ENCODE measurements at places on chromosomes 7 and 10.

GRCh38 chr7:7736671-7737070 lies 18.3 kb upstream of the RPA3 start:
- DNase-seq: no peak

GRCh38 chr7:152459724-152460251 lies 24.0 kb upstream of the KMT2C start:
- peak; percentile 52 for DNase-seq

- no peak for DNase-seq
Measured at GRCh38 chr7:78055599-78055998, 257.0 kb downstream of the PHTF2 start.

DNA sequence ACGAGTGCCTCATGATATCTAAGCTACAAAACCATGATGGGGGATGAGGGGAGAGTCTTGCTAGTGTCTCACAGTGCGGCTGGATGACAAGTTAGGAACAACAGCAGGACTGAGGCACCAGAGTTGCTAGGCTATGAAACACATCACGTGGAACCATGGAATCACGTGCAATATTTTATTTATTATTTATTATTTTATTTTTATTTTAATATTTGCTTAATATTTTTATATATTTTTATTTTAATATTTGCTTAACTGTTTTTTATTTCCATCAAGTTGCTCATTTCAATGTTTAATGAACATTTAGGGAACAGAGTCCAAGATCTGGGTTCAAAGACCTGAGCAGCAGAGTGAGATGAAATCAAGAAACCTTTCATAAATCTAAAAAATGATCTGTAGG lies 614.6 kb downstream of the CNTNAP2 start:
- no peak for DNase-seq

- DNase-seq: no peak
Measured at GRCh38 chr10:26508016-26508415, 69.9 kb downstream of the APBB1IP start.

- no peak for DNase-seq
Measured at GRCh38 chr7:149625947-149626392, 128.4 kb upstream of the ZNF746 start.

DNA sequence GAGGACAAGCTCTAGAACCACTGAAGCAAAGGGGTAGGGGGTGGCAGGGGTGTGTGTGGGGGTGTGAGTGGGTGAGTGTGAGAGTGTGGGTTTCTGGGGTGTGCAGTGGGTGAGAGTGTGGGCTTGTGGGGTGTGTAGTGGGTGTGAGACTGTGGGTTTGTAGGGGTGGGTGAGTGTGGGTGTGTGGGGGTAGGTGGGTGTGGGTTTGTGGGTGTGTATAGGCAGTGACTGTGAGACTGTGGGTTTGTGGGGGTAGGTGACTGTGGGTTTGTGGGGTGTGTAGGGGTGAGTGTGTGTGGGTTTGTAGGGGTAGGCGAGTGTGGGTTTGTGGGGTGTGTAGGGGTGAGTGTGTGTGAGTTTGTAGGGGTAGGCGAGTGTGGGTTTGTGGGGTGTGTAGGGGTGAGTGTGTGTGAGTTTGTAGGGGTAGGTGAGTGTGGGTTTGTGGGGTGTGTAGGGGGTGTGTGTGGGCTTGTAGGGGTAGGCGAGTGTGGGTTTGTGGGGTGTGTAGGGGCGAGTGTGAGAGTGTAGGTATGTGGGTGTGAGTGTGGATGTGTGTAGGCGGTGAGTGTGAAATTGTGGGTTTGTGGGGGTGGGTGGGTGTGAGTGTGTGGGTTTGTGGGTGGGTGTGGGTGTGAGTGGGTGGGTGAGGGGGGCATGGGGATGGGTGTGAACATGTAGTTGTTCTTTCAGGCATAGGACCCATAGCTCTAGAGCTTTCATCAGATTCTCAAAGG lies 8.8 kb downstream of the NOS3 start:
- DNase-seq: no peak

DNA sequence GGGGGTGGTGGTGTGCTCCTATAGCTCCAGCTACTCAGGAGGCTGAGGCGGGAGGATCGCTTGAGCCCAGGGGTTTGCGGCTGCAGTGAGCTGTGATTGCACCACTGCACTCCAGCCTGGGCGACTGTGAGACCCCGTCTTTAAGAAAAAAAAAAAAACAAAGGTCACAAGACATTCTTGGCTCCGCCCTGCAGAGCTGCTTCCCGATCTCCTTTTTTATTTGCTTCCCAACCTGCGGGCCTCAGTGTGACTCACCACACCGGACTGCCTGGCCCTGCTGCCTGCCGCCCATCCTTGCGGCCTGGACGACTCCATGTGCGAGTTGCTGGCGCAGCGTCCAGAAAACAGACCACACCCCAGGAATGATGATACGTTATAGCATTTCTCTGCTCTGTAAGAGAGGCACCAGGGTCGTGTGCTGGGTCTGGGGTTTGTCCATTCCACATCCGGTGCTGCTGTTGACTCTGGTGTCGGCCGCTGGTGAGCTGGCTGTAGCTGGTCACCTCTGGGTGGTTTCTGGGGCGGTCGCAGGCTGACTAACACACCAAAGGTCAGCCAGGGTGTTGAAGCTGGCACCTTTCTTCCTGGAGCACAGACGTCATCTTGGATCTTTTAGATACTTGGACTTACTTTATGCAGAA lies 123.6 kb downstream of the TCF7L2 start:
- DNase-seq: peak; percentile 68

DNA sequence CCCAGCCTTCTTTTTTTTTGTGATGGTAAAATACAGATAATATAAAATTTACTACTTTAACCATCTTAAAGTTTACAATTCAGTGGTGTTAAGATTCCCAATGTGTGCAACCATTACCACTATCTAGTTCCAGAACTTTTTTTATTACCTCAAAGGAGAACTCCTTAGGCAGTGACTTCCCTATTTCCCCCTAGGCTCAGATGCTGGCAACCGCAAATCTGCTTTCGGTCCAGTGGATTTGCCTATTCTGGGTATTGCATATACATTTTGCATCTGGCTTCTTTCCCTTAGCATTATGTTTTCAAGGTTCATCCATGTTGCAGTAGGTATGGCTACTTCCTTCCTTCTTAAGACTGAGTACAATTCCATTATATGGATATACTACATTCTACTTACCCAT lies 56.5 kb downstream of the AFAP1L2 start:
- DNase-seq: no peak

GRCh38 chr10:17648243-17649035 lies 4.5 kb downstream of the STAM start:
- no peak for DNase-seq

GRCh38 chr7:40716052-40716451 lies 581.2 kb downstream of the SUGCT start:
- DNase-seq: no peak

DNA sequence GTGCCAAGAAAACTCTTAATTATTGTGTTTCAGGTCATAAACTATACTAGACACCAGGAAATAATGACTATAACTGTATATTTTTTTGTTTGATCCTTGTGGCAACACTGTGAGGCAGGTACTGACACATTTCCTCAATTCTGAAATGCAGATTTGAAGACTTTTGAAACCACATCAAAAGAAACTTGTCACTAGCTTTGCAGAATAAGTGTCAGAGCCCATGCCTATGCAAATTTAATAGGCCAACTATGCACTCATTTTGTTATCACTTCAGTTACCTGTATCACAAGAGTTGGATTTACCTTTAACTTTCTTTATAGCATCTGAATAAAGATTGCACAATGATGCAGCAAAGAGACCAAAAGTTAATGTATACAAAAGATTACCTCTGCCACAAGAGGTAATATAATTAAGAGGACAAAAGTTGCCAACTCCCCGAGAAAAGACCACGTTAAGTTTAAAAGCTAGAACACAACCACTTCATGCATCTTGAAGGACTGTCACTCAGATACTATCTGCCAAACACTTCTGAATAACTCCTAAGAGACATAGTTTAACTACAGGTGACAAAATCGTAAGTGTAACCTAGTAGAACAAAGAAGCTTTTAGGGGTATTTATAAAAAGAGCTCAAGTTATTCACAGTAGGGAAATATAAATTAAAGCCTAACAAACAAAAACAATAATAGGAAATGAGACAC lies 80.5 kb downstream of the ELAPOR2 start:
- no peak for DNase-seq

DNA sequence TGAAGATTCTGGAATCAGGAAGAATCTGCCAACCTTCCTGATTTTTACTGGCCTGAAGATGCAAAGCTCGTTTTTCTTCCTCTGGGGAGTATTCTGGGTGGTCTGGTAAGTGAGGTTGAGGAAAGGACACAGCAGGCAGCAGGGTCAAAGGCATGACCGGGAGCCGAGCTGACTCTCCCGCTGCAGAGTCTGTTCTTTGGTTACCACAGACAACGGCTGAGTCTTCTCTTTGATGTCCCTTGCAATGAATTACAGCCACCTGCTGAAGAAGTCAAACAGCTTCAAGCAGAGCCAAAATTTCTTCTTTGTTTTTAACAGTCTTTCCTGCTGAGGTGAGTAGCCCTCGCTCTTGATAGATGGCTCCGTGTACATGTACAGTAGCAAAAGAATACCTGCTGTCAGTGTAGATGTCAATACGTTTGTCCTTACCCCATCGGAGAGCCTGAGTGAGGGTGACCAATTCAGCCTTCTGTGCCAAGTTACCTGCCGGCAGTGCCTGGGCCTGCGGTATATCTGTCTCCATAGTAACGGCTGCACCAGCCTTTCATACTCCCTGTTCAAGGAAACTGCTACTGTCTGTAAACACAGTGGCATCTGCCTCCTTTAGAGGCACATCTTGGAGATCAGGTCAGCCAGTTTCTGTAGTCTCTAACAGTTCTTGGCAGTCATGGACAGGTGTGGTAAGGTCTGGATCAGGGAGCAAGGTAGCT lies 76.4 kb downstream of the PRR15 start:
- no peak for DNase-seq

GRCh38 chr10:69952069-69952800 lies 100.4 kb upstream of the MACROH2A2 start:
- no peak for DNase-seq

DNA sequence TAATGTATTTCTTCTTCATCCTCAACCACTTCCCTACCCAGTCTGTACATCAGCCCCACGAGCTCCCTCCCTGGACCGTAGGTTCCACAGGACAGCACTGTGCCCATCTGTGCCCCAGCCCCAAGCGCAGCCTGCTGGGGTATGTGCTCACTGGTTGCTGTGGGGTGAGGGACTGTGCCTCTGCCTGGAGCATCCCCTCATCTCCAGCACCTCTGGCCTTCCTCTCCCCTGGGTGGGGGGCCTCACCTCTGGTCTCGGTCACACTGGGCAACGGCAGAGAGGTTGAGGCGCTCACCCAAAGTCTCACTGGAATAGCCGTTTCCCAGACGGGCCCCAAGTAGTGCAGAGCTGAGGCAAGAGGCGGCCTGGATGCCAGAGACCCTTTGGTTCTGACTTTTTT lies 1.5 kb upstream of the PRKAR1B start:
- no peak for DNase-seq

DNA sequence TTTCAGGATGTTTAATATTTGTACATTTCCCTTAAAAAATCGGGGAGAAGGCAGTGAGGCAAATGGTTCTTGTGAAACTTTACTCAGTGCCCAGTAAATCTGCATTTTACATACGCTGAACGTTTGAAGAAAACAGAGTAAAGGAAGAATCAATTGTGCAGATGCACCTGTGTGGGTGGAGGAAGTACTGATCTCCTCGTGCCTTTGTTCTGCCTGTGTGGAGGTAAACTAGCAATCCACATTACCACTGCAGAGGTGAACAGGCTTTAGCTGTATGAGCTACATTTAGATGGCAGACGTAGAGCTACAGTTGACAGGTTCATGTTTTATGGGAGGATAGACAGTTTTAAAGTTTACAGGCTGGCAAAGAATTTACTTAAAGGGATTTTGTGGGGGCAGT lies 62.7 kb upstream of the VIPR2 start:
- DNase-seq: no peak

GRCh38 chr7:135706858-135707569 lies 21.0 kb downstream of the SLC13A4 start:
- DNase-seq: no peak

DNA sequence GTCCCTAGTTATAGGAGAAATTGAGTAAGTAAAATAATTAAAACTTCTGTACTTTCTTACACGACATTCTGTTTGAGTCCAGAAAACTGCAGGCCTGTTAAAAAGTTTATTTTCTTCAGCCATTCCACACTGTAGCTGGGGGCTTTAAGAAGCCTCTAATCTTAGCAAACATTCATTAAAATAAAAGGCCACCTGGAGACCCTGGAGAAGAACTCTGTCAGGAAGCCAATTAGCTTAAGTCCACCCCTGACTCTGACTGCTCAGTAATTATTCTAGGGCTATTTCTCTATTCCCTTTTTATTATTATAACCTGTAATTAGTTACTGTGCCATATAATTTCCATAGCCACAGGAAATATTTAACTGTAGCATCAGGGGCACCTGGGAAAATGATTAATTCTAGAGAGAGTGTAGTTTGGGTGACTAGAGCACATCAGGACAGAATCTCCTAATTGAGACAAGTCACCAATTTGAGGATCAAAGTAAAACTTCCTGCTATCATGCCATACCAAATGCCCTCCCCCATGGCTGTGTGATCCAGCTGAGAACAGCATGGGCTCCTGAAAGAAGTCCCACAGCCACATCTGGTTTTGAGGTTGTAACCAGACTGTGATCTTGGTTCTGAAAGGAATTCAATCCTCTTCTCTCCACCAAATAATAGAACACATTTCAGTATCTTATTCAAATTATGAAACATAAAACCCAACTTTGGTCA lies 1302.3 kb downstream of the XPNPEP1 start:
- no peak for DNase-seq

GRCh38 chr7:123724817-123725253 lies 24.0 kb downstream of the WASL start:
- no peak for DNase-seq

GRCh38 chr7:104445393-104445792 lies 117.0 kb downstream of the LHFPL3 start:
- no peak for DNase-seq
